Dorsolateral prefrontal cortex (tissue), 122 donors: ENCODE measurements at places on chromosomes 5 and 9.
A peak's percentile ranks its signal among the peaks of the same experiment; 100 is the strongest.

- DNase-seq, result no peak
Observed at GRCh38 chr9:6977761-6978160, 220.0 kb downstream of the KDM4C start.

DNA sequence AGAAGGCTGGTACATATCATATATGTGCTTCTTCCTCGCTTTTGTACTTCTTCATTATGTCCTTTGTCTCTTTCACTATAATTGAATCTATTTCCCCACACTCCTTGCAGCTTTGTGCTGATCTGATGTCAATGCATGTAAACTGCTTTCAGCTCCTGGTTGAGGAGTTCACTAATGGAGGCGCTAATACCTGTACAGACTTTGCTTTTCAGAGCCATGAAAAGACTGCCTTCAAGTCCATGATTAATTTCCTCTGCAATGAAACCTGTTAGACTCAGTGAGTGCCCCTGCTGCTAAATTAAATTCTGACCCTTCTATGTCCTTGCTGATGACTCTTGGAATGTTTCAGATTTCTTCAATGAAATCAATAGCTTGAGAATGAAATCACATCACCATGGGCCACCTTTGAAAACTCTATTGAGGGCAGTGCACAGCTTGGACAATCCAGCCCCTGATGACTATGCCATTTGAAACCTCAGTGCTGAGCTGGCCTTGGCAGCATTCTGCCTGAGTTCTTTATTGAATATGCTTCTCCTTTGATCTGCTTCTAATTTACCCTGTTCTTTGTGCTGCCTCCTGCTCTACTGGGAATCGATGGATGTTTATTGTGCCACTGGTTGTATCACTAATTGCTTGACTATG is 358.2 kb upstream of the DMAC1 start:
- DNase-seq, result no peak

GRCh38 chr9:5562806-5563416 is 52.6 kb downstream of the PDCD1LG2 start:
- DNase-seq, result no peak

- no peak for DNase-seq
Observed at GRCh38 chr5:173884402-173885053, 3.6 kb upstream of the CPEB4 start.

GRCh38 chr9:117156144-117156688 is 258.6 kb downstream of the ASTN2 start:
- no peak for DNase-seq

GRCh38 chr9:98590101-98590500 is 118.6 kb downstream of the GABBR2 start:
- DNase-seq, result no peak

GRCh38 chr5:33929925-33930690 is 6.1 kb upstream of the RXFP3 start:
- DNase-seq, result no peak

- DNase-seq, result no peak
Observed at GRCh38 chr9:4303006-4303405, 3.1 kb upstream of the GLIS3 start.

DNA sequence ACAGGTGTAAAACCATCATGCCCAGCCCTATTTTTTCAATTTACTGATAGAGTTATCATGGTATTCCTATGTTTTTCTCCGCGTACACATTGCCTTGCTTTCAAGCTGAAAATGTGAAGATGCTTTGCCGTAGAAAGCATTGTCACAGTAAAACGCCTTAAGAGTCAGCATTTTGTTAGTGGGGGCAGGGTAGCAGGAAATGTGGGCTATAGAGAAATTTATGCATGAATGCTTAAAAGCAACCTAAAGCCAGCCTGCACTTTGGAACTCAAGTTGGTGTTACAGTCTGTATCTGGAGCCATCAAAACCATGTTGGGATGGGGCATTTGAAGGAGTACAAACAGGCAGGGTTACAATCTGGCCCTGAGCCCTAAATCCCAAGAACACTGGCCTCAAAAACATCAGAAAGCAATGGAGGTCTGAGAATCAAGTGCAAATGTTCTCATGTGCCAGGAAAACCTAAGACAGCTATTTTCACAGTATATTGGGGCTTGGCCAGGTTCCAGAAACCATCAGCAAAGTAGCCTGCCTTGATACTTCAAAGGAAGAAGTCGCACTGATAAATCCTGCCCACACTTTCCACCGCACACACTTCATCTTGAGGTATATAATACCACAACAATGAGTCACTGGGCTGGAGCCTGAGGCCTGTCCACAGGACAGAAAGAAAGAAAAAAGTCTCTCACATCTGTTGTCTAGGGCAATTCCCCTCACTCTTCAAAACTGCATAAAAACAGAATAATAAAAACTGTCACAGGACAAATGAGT is 313.8 kb downstream of the ENC1 start:
- peak; percentile 40 for DNase-seq

- DNase-seq, result no peak
Observed at GRCh38 chr9:35618325-35618727, at the start of gene CD72. TSS of gene CD72 (minus strand) at chr9:35618413. CDS start at chr9:35618303, 110 bp downstream.

GRCh38 chr5:115838885-115839518 is 2.4 kb downstream of the ATG12 start:
- DNase-seq, result no peak

DNA sequence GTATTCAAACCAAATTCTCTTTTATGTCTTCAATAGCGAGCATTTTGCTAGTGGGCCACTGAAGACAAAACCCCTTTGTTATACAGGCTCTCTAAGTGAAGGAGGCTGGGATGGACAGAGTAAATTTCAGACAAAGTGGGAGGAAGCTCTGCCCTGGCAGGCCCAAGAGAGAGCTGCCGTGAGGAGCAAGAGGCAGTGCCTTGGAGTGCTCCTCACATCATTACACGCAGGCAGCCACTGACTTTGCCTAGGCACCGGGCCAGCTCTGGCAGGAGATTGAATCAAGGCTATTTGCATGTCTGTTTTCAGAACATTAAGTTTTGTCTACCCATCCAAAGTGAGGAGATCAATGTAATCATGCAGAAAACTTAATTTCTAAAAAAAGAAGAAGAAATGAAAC is 167.7 kb downstream of the CCDC192 start:
- peak; percentile 60 for DNase-seq

DNA sequence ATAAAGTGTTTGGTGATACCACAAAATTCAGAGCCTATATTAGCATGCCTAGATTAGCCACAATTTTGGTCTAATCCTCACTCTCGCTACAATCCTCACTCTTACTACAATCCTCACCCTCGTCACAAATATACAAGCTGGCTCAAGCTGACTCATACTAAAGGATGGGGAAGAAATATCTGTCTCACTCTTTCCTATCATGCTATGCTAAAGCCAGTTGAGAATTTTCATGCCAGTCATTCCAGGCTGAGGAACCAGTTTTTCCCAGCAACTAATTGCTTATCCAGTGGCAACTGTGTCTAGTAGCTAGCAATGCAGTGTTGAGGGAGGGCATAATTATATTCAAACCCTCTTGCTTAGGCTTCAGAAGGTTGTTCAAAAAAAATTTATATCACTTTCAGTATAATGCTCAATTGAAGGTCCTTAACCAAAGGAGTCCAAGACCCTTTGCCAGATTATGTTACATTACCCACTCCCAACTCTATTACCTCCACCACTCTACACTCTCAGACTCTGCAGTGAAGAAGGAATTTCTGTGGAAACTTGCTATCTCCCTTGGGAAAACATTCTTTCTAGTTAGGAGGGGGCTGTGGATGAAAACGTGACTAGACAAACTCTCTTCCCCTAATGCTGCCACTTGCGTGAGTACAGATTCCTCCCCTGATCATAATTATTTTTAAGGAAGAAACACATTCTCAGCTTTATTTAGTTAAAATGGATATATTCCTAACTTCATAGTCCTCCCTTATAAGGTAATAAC is 810.3 kb upstream of the ACO1 start:
- no peak for DNase-seq

- DNase-seq, result no peak
Observed at GRCh38 chr5:170716396-170716795, 67.1 kb upstream of the GABRP start.

- DNase-seq, result no peak
Observed at GRCh38 chr9:104110509-104110908, 16.4 kb downstream of the SMC2 start.

GRCh38 chr9:88502552-88503034 is 32.4 kb upstream of the NXNL2 start:
- DNase-seq, result no peak

DNA sequence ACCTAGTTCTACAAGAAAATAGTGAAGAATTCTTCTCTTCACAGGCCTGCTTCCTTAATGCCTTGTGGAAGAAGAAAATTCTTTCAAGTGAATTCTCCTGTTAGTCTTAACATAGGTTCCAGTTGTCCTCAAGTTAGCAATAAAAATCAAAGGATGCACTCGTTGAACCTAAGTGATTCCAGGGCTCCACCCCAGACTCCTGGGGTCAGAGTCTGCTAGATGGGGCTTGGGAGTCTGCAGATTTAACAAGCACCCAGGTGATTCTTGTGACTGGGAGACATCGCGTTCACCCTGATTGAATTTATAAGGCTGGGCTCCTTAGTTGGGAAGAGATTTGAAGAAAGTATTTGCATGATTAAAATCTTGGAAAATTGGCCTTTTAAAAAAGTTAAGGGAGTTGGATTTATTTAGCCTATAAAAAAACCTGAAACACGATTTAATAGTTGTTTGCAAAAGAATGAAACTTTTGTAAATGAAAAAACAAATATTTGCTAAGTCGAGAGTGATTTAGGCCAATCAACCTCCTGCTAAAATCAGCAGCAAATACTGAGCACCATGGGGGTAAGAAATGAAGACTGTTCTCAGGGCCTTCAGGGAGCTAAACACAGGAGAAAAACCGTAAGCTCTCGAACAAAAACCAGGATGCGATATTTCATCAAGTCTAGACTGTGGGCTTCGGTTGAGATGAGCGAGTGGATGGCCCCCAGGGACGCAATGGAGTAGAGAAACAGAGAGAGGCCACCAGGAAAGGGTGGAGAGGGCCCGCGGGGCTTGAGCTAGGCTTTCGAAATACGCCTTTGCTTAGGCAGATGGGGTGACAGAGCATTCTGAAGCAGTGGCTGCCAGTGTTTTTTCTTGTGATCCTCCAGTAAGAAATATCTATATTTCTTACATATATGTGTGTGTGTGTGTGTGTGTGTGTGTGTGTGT is 86.9 kb upstream of the TTC23L start:
- DNase-seq, result no peak
